ENCODE measurements at places on chromosomes 5 and 9. TPM values are rescaled to one million over a fixed set of nuclear protein-coding genes. Genes with fewer than 3 reads are reported as not detected.

The COL23A1 gene
- 0.16 TPM for total RNA-seq

The ADRB2 gene
- 0.64 TPM for total RNA-seq

The CCDC152 gene
- 1.2 TPM for total RNA-seq

The ROPN1L gene
- total RNA-seq: 0.77 TPM

The OGN gene
- total RNA-seq: not detected

The PCDHGA5 gene
- total RNA-seq: 0.29 TPM

The LCN12 gene
- not detected for total RNA-seq

The PIP5K1B gene
- total RNA-seq: 1.3 TPM

DNA sequence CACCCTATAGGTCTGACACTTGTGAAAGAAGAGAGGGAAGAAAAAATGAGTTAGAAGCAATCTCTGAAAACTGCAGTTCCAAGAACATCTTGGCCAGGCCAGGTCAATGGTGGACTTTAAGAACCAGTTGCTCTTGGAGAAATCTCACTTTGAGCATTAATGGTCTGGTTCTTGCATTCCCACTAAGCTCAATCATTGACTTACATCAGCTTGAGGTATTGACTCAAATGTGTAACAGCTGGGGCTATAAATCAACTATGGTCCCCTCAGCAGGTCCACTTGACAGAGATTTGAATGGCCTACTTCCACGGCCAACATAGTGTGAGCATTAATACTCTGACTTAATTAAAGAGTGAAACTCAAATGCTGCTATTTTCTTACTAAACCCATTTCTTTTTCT is 357.8 kb upstream of the RGMB start:
- H3K4me1 ChIP-seq: peaks cover 19% of the 10 kb centered on the region
- H3K36me3 ChIP-seq: no peaks in the 10 kb centered on the region
- no peak overlapping the region for H3K4me3 ChIP-seq
- no peaks in the 10 kb centered on the region for H3K27me3 ChIP-seq

GRCh38 chr9:16601991-16602390 is 268.5 kb downstream of the BNC2 start:
- no peak for DNase-seq

DNA sequence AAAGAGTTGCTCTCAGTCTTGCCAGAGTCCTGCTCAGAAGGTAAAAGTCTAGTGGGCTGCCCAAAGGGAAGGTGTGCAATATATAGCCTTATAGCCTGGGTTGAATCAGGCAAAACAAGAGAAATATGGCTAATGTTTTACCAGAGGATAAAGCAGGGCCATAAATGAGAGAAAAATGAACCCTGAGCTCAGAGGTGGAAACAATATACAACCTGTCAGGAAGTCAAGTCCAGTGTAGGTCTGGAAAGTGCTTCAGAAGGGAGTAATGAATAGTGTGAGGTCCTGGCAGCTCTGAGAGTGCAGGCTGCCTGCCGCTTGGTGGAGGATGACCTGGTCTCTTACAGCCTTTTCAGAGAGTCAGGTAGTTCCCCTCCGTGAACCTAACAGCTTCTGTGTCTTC is 177.8 kb upstream of the TNC start:
- DNase-seq: no peak
- H3K4me1 ChIP-seq: peaks cover 20% of the 10 kb centered on the region
- H3K4me3 ChIP-seq: no peak overlapping the region

GRCh38 chr9:120707170-120707569 is 7.1 kb downstream of the MEGF9 start:
- H3K36me3 ChIP-seq: no peaks in the 10 kb centered on the region
- no peaks in the 10 kb centered on the region for H3K4me1 ChIP-seq
- no peak overlapping the region for H3K27ac ChIP-seq
- no peak overlapping the region for H3K4me3 ChIP-seq
- no peak for DNase-seq

DNA sequence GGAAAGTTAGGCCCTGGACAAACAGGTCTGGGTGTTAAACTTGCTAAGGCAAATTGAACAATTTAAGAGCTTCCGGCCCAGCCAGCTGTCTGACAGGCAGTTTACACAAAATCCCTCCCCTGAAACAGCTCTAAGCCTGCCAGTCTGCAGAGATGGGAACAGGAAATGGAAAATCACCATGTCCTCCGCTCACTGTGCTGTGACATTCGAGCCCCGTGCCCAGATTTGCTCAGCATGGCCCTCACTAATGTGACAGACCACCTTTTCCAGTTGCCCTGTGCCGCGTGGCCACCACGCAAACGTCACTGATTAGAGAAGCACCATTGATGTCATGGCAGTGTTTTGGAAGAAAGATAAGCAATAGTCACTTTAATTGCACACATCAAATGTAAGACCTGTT is 41.0 kb downstream of the CCNJL start:
- DNase-seq: no peak
- H3K36me3 ChIP-seq: no peaks in the 10 kb centered on the region
- no peak overlapping the region for H3K27ac ChIP-seq

- no peak overlapping the region for H3K4me3 ChIP-seq
- peaks cover 3% of the 10 kb centered on the region for H3K4me1 ChIP-seq
- no peaks in the 10 kb centered on the region for H3K27me3 ChIP-seq
- H3K36me3 ChIP-seq: no peaks in the 10 kb centered on the region
These were observed 2.8 kb upstream of the FBXL17 start for GRCh38 chr5:108384741-108385140.

DNA sequence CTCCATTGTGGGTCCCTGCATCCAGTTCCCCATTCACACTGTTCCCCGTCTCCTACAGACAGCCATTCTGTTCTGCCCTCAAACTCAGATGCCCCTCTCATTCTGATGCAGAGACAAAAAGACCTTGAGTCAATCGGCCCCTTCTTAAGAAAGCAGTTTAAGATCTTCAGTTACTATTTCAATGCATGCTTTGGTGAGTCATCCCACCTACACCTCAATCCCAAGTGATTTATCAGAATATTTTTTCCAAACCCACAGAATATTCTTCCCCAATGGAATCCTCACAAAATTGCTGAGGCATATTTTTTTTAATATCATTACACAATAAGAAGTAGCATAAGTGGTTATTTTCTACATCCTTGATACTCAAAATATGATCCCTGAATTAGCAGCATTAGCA is 92.4 kb upstream of the SLC1A1 start:
- H3K4me1 ChIP-seq: no peaks in the 10 kb centered on the region
- H3K27ac ChIP-seq: no peak overlapping the region
- H3K27me3 ChIP-seq: no peaks in the 10 kb centered on the region
- H3K36me3 ChIP-seq: no peaks in the 10 kb centered on the region
- peak; percentile 83 for DNase-seq
- H3K4me3 ChIP-seq: no peak overlapping the region

DNA sequence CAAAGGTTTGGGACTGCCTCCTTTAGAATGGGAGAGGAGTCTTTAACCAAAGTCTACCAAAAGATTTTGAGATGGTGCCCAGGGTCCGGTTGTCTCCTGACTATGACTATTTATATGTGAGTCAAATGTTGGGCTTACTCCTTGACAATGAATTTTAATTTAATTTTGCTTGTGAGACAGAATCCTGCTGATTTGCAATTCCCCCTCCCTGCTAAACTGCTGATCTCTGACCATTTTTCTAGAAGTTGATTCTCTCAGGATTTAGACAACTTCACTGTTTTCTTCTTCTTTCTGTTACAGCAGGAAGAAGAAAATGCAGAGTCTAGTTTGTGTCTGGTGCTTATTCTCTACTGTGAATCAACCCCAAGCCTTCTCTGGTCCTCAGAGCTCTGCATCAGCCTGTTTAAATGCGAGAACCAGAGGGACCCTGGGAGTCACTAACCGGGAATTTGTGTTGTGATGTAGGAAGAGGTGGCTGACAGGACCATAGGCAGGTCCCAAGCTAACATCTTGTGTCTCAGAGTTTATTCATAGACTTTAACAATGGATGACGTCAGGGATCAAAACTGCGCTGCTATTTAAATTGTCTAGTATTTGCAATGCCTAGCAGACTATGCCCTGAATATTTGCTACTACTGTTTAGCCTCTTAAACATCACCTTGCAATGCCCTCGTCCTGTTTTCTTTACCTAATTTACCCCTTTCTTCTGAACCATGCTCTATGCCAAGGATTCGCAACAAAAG is 124.0 kb upstream of the TAF11L2 start:
- H3K27ac ChIP-seq: peak overlapping the region; percentile 50
- DNase-seq: peak; percentile 82
- H3K4me1 ChIP-seq: peaks cover 29% of the 10 kb centered on the region
- no peak overlapping the region for H3K4me3 ChIP-seq

DNA sequence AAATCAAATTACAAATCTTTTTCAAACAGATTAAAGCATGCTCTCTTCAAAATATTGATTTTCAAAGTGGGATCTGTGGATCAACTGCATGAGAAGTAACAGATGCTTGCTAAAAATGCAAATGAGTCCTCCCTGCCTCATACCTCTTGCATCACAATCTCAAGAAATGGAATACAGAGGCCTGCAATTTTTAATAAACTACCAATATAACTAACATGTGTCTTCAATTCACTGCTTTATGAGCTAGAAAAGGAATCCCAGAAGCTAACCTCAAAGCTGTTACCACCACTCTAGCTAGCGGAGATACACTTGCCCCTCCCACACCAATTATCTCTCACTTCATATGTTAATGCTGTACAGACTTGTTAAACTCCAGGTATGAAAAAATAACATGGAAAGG is 9.6 kb downstream of the OR13C5 start:
- no peak overlapping the region for H3K4me3 ChIP-seq
- H3K4me1 ChIP-seq: no peaks in the 10 kb centered on the region
- H3K27ac ChIP-seq: no peak overlapping the region
- H3K36me3 ChIP-seq: no peaks in the 10 kb centered on the region

- no peak overlapping the region for H3K4me3 ChIP-seq
- H3K4me1 ChIP-seq: no peaks in the 10 kb centered on the region
- no peak for DNase-seq
- no peaks in the 10 kb centered on the region for H3K27me3 ChIP-seq
- no peaks in the 10 kb centered on the region for H3K36me3 ChIP-seq
These were observed 663.6 kb upstream of the RIOK2 start for GRCh38 chr5:97846643-97847042.

GRCh38 chr5:92429646-92430045 is 1046.5 kb upstream of the ARRDC3 start:
- H3K27ac ChIP-seq: no peak overlapping the region
- no peaks in the 10 kb centered on the region for H3K36me3 ChIP-seq
- H3K4me1 ChIP-seq: no peaks in the 10 kb centered on the region

DNA sequence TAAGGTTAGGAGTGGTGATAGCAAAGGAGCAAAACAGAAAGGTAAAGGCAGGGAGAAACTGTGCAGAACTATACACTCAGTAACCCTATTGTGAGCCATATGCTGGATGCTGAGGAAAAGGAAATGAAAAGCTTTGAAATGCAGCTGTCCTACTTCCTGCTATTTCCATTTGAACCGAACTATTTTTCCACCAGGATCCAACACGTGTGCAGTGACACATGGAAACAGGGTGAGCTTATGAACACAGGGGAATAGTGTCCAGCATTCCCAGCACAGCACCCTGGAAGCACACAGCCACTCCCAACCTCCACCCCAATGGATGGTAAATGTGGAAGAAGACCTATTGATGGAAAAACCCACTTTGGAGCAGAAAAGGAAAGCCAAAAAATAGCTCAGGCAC is 69.0 kb upstream of the SLC12A2 start:
- H3K27me3 ChIP-seq: no peaks in the 10 kb centered on the region
- no peak for DNase-seq
- no peaks in the 10 kb centered on the region for H3K36me3 ChIP-seq
- no peak overlapping the region for H3K27ac ChIP-seq
- no peak overlapping the region for H3K4me3 ChIP-seq

DNA sequence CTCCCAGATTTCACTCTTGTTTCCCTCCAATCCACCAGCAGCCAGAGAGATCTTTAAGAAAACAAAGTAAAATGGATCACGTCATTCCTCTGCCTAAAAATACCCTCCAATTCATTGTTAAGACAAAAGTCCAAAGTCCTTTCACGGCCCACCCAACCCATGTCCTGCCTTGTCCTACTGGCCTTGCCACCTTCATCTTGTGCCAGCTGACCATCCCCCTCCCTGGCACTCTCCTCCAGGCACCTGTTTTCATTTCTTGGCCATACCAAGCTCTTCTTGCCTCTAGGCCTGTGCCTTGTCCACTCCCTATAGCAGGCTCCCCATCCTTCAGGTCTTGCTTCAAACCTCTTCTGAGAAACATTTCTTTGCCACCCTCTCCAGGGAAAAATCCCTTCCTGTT is 307.6 kb downstream of the MSX2 start:
- H3K36me3 ChIP-seq: no peaks in the 10 kb centered on the region
- DNase-seq: no peak
- H3K27me3 ChIP-seq: no peaks in the 10 kb centered on the region
- H3K27ac ChIP-seq: no peak overlapping the region
- H3K4me1 ChIP-seq: no peaks in the 10 kb centered on the region
- H3K4me3 ChIP-seq: no peak overlapping the region

- peak; percentile 29 for DNase-seq
- H3K4me3 ChIP-seq: no peak overlapping the region
- H3K4me1 ChIP-seq: peaks cover 5% of the 10 kb centered on the region
These were observed 45.3 kb downstream of the INSYN2B start for GRCh38 chr5:169934990-169935389.

DNA sequence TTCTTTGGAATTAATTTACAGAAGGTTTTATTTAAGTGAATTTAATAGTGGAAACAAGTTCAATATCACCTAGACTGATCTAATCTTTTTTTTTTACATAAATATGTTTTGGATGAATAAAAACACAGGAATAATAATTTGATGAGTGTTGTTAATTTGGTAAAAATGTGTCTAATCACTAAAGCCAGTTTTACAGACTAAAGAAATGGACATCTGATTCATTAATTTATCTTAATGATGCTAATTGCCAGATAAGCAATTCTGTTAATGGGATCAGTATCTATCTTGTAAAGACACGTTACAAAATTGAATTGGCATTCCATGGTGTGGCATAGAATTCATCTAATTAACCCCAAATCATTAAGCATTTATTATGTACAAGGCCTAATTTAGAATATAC is 743.3 kb upstream of the CDH6 start:
- H3K4me1 ChIP-seq: no peaks in the 10 kb centered on the region
- no peak overlapping the region for H3K4me3 ChIP-seq
- no peaks in the 10 kb centered on the region for H3K36me3 ChIP-seq
- H3K27me3 ChIP-seq: no peaks in the 10 kb centered on the region
- DNase-seq: no peak
- no peak overlapping the region for H3K27ac ChIP-seq

DNA sequence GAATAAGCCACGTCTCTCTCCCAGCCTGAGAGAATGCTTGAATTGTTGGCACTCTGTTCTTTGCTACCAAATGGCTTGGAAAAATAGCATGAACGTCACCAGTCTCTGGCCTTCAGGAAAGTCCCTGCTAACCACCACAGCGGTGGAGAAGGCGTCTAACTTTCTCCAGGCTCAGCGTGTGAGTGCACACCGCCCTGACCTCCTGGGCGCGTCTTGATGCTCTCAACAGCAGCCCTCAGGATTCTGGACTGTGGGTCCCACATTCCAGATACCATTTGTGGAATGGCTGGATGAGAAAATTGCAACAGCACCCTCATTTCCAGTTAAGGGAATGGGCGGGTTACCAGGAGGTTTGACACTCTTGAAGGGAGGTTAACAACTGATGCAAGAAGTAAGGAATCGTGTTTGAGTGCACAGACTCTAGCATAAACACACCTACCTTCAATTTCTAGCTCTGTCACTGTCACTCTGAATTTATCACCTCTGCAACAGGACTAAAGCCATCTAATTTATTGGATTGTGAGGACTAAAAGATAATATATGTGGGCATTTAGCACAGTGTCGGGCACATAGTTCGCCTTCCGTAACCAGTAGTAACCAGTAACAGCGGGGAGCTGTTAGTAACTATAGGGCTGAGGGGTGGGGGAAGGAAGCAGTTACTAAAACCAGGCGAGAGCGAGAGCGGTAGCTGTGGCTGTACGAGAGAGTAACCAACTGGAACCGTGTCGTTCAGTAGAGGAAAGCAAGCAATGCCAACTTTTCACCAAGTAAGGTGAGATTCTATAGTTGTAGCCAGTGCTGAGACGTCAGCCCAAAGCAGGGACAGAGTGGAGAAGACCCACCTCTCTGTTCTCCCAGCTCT is 807 bp upstream of the PLGRKT start:
- no peaks in the 10 kb centered on the region for H3K27me3 ChIP-seq
- H3K4me3 ChIP-seq: peak overlapping the region; percentile 83
- H3K36me3 ChIP-seq: no peaks in the 10 kb centered on the region
- peaks cover 17% of the 10 kb centered on the region for H3K4me1 ChIP-seq
- DNase-seq: peak; percentile 73

All from astrocyte (in vitro differentiated cells and primary cell).